ENCODE measurements at places on chromosomes 12 and 14. TPM values are rescaled to one million over a fixed set of nuclear protein-coding genes. Genes with fewer than 3 reads are reported as not detected.

Gene KRT2
- total RNA-seq: not detected

DNA sequence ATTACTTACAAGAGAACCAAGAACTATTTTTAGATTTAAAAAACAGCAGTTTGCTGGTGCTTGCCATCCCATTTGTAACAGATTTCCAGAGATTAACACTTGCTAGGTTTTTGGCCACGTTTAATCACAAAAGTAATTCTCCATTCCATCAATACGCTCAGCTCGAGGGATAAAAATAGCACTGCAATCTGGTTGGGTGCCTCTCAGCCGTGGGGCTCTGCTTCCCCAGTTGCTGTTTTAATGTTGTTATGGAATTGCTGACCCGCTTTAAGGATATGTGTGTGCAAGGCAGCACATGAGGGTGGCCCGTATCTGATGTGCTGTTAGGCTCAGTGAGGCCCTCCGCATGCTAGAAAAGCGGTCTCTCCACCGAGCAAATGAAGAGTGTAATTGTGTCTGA is 222.2 kb upstream of the TMEM260 start:
- DNase-seq: no peak

DNA sequence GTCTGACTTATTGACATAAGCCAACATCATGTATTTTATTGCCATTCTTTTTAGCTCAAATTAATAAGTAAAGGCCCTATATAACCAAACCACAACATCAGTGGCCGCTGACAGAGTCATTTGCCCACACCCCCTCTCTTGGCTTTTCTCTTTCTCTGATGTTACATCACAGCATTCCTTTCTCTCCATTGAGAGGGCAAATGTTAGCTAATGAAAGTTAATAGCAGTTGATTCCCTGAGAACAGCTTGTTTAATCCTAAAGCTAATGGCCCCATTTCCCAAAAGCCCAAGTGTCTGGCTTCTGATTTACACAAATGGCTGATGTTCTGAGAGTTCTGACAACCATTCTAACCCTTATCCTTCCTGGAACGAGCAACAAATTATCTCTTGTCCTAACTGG is 308.8 kb downstream of the SNAPC1 start:
- DNase-seq: no peak

- peak; percentile 81 for DNase-seq
Measured at GRCh38 chr12:66860752-66861750, 182.2 kb upstream of the GRIP1 start.

DNA sequence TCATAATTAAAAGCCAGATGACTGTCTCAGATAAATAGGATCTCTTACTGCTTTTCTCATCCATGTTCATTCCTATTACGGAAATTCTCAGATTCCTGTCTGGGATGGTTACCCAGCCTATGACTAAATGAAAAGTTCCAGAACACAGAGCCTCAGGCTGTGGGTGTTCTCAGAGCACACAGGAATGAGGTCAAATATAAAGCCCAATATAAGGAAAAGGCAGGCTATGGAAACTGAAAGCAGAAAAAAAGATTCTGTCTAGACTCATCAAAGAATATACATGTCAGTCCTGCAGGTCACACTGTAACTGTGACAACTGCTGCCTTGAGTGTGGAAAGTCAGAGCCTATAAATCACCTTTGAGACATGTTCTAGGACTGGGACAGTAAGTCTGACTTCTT is 64.3 kb downstream of the DCAF5 start:
- DNase-seq: no peak

DNA sequence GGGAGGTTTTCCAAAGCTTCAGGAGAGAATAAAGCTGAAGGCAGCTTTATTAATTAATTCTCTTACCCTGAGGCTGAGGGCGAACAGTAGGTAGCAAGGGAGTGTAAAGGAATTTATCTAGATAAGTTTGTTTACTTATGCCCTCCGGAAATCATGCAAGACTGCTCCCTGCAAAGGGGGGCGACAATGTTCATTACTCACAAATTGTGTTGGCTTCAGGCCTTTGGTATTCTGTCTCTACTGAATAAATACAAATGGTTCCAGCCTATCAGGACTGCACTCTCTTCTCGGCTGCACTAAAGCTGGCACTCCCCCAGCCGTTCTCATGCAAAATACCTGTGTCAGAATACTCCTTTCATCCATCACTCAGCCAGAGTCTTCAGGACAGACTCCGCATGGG is 120.8 kb downstream of the PPHLN1 start:
- no peak for DNase-seq

- DNase-seq: no peak
Measured at GRCh38 chr12:93773122-93773871, 96.1 kb downstream of the CRADD start.

DNA sequence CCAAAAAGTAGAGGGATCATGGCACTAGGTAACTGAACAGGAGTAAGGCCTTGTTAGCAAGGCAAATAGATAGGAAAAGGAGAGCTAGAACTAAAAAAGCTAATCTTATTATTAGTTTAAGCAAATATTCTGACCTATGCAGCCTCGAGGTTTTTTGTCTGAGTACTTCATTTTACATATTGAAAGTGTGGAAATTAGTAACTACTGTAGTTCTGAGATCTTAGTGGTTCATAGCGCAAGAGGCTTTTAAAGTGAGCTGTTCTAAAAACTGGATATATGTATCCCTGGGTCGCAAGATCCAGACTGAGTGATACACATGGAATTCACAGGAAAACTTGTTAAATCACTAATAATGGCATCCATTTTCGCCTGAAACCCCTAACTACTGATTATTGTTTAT is 411.0 kb upstream of the SOX5 start:
- DNase-seq: no peak

GRCh38 chr12:79233341-79233781 is 368.8 kb downstream of the SYT1 start:
- DNase-seq: no peak

Gene KLRB1
- total RNA-seq: not detected

Gene MSI1
- 229 TPM for total RNA-seq

Gene POTEG
- total RNA-seq: not detected

GRCh38 chr14:73788317-73788598 is 63.4 kb upstream of the PTGR2 start:
- no peak for DNase-seq

GRCh38 chr14:76073717-76074116 is 78.0 kb upstream of the GPATCH2L start:
- DNase-seq: no peak

DNA sequence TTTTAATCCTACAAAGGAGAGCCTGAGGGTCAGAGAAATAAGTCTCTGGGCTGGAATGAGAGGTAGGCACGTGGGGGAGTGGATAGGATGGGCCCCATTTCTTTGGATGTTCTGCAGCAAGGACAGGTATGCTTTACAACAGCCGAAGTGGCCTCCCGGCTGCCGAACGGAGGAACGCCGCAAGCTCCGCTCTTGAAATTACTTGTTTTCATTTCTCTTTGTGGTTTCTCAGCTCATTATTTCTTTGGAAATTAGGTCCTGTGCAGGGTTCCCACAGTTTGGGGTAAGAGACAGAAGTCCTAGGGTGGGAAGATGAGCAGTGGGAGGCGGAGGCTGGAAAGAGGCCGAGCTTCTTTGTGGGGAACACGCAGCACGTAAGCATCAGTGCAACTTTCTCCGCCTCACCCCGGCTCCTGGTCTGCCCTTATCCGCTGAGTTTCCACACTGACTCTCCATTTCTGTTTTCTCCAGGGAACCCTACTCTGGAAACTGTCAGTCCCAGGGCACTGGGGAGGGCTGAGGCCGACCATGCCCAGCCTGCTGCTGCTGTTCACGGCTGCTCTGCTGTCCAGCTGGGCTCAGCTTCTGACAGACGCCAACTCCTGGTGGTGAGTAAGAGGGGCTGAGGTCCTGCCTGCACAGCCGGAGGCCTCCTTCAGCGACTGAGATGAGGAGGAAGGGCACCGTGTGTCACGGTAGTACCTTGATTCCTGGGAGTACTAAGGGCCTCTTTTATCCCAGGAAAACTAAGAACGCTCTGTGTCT is 2.0 kb downstream of the WNT5B start:
- peak; percentile 81 for DNase-seq

- DNase-seq: no peak
Measured at GRCh38 chr14:100762901-100763300, 36.2 kb downstream of the DLK1 start.

DNA sequence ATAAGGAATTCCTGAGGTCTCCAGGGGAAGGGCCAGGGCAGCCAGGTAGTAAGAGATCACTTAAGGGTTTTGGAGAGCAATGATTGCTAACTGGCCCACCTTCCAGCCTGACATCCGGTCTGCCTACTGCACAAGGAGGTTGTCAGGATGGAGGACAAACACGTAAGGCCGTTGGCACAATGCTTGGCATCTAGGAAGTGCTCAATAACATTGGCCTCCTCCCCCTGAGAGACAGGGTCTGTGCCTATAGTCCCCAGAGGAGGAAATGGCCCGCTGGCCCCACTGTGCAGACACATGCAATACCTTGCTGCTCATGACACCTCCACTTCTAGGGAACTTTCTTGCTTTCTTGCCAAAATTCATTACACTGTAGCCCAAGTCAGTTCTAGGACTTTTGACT is 73.2 kb downstream of the NTF3 start:
- DNase-seq: no peak

GRCh38 chr12:117090816-117091711 is 8.2 kb downstream of the TESC start:
- DNase-seq: no peak

DNA sequence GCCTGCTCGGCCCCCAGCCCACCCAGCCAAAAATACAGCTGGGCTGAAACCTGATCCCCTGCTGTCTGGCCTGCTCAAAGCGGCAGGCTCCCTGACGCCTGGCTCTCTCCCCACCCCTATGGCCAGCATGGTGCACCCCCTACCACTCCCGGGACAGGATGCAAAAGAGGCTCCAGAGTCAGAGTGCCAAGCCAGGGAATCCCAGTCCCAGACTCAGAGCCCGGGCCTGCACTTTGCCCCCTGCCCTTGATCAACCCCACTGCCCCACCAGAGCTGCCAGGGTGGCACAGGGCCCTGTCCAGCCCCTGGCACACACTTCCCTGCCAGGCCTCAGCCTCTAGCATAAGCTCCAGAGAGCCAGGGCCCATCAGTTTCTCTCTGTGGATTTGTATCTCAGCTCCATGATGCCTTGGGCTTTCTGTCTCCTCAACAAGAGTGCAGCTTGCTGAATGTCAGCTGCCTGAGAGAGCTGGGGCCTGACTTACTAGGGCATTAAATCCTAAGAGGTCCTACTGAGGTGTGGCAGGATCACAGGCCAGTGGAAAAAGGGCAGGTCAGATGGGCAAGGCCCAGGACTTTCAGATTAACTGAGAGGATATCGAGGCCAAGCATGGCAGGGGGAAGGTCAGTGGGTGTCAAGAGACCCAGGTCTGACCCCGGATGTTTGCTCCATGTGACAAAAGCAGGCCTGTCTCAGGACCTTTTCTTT is 13.9 kb downstream of the ACVRL1 start:
- DNase-seq: peak; percentile 55

Gene PPP4R4
- 1.6 TPM for total RNA-seq

DNA sequence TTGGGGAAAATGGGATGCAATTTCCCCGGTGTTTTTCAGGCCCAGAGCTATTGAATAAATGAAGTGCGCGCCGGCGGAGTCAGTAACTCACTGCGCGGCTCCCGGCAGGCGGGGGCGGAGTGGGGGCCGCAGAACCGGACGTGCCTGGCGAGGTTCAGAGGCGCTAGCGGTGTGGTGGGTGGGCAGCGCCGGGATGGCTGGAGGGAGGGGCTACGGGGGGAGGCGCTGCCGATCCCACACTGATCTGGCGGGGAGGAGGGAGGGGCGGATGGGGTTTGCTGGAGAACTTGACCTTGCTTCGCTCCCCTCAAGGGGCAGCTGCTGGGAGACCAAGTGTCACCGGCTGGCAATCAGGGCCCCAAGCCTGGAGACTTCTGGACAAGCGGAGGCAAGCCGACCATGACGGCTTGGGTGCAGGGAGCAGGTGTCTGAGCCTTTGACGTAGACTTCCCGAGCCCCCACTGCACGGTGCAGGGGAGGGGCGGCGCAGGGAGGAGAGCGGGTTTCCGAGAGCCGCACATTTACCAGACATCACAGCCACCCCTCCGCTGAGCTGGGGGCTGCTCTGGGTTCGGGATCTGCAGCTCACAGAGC is 174.1 kb upstream of the RTL1 start:
- DNase-seq: peak; percentile 71

DNA sequence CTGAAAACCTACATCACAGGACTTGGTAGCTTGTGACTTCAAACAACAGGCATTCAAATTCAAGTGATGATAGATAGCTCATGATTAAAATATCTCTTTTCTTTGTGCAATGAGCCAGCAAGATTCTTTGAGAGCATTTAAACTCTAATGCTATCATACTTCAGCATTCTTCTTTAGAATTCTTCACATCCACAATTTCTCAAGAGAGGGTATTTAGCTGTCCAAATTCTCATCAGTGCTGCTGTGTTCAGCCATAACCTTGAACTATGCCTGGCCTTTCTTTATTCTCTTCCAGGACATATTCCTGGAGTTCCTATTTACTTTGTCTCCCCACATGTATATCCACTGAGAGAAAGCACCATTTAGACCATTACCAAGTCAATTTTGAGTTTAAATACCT is 321.1 kb downstream of the EGLN3 start:
- DNase-seq: no peak

Gene TAC3
- 0.74 TPM for total RNA-seq

DNA sequence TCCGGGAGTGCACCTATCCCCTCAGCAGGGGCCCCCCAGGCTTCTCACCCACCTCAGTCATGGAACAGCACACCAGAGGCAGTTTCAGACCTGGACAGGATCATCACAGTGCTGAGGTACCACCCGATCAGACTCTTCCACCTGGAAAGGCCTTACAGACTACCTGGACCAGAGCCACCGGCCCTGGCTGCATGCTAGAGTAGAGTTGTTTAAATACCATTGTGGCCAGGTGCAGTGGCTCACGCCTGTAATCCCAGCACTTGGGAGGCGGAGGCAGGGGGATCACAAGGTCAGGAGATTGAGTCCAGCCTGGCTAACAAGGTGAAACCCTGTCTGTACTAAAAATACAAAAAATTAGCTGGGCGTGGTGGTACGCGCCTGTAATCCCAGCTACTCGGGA is 61.5 kb downstream of the TSPAN11 start:
- no peak for DNase-seq

Gene PLA2G1B
- total RNA-seq: not detected

- no peak for DNase-seq
Measured at GRCh38 chr14:55207832-55208231, 16.4 kb upstream of the DLGAP5 start.

Gene NANOG
- total RNA-seq: 1.3 TPM

DNA sequence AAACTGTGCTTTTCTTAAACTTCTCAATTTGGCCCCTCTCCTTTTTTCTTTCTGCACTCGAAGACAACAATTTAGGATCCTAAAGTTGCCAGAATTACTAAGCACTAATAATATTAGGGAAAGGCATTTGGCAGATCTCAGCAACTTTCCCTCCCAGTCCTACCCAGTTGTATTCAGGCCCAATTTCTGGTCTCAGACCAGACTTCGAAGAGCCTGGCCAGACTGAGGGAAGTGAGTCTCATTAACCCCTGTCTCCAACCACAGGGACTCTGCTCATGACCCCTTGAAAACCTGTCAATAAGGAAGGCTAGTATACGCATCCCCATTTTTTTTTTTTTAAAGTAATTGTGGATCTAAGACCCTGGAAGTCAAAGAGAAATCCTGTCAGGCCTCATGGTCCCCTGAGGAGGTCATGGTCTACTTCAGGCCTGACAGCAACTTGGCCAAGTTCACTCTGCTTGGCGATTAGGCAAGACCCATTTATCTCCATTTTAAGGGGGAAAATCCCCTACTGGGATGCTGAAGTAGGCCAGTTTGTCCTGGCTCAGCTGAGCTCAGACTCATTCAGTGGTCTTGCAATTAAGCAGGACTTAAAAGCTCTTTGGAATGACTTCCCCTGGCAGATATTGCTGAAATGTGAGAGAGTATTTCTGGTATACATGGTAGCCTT is 521.0 kb downstream of the FUT8 start:
- DNase-seq: no peak

Data from glutamatergic neuron (in vitro differentiated cells).